MCF 10A (cell line): ENCODE measurements at places on chromosomes 3 and 15. TPM values are rescaled to one million over a fixed set of nuclear protein-coding genes. Genes with fewer than 3 reads are reported as not detected.

STARD5 gene
- 2.0 and 3.4 TPM in 2 replicates for total RNA-seq

GOLGA6L7 gene
- not detected in 2 replicates for total RNA-seq

ARHGEF26 gene
- total RNA-seq, result 0.29 and 0.63 TPM in 2 replicates

SEMA3G gene
- 0.12 TPM in 1 of 2 replicates, not detected in the other for total RNA-seq

KNG1 gene
- total RNA-seq, result not detected in 2 replicates

ARL13B gene
- 22.0 and 26.0 TPM in 2 replicates for total RNA-seq

SHISA5 gene
- 131 and 170 TPM in 2 replicates for total RNA-seq

DUOXA1 gene
- total RNA-seq, result 1.3 and 3.0 TPM in 2 replicates

DNA sequence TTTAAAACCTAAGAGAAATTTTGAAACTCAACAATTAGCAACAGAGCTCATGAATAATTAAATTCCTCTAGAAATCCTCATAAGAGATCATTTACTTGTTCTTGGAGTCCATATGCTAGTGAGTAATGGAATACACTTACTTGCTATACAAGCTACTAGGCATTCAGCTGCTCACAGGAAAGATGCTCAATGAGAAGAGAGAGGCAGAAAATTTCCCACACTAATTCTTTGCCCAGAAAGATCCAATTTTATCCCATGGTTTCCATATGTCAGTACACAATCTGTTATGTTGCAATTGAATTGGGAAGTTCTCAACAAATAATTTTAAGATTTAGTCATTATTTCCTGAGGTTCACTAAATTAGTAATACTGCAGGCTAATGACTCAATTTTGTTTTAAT is 310.4 kb downstream of the RYR3 start:
- no peak for DNase-seq
- H3K4me3 ChIP-seq, result no peak overlapping the region
- H3K27ac ChIP-seq, result no peak overlapping the region
- H3K4me1 ChIP-seq, result no peaks in the 10 kb centered on the region

DNA sequence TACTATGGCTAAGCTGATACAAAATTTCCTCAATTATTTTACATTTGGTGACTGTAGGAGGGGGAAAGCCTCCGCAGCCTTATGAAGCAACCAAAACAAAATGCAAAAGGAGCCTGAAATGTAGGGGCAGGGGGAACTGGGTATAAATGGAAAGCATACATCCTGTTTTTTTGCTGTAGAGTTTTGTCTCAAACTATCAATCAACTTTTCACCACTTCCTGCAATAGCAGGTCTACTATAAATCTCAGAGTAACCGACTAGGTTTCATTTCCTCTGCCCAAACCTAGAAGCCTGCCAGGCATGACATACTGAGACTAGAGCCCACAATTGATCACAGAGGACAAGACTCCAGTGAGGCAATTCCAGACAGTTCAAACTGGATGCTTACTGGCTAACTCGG is 91.3 kb downstream of the SHQ1 start:
- no peaks in the 10 kb centered on the region for H3K27me3 ChIP-seq
- H3K4me3 ChIP-seq, result no peak overlapping the region
- H3K27ac ChIP-seq, result no peak overlapping the region
- H3K36me3 ChIP-seq, result peaks cover 6% of the 10 kb centered on the region

DNA sequence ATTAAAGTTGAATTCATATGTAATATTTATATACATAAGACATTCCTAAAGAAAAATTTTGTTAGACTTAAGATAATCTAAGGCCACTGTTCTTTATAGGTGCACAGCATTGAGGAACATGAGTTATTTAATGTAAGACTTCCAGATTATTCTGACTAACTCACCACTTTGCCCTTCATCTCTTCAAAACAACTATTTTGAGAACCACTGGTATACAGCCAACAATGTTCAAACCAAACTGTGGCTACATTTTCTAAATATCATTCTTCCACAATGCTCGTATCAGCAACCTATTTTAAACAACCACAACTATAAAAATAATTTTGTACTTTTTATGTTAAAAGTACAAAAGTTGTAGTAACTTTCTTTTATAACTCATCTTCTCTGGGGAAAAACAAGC is 199.8 kb upstream of the ALCAM start:
- no peak for DNase-seq
- no peak overlapping the region for H3K27ac ChIP-seq

DNA sequence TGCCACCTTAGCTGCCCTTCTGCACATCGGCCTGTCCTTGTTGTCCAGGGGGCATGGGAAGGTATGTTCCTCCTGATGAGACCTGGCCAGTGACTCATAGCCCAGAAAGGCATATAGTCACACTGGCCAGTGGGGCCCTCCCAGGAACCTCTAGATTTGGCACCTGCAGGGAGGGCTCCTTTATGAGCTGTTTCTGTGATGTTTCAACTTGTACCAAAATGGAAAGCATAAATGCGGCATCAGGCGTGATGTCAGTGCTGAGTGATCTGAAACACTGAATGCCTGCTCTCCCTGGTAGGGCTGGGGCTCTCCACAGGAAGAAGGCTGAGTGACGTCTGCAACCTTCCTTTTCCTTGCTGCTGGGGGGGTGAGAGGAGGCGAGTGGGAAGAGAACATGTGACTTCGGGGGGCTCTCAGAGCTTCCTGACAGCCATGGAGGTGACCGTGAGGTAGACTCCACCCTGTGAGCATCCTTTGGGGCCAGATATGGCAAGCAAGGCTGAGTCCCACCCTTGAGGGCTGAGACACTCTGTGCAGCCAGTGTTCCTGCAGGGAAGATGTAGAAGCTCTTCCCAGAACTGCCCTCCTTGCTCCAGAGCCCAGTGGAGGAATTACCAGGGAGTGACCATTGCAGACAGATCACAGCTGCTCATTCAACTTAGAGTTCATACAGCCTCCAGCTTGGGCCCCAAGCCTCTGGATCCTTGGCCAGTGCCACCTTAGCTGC is 37.1 kb upstream of the APEH start:
- peak; percentile 63 for DNase-seq
- H3K36me3 ChIP-seq, result peaks cover 4% of the 10 kb centered on the region
- H3K4me3 ChIP-seq, result no peak overlapping the region
- H3K27ac ChIP-seq, result peak overlapping the region; percentile 39

DNA sequence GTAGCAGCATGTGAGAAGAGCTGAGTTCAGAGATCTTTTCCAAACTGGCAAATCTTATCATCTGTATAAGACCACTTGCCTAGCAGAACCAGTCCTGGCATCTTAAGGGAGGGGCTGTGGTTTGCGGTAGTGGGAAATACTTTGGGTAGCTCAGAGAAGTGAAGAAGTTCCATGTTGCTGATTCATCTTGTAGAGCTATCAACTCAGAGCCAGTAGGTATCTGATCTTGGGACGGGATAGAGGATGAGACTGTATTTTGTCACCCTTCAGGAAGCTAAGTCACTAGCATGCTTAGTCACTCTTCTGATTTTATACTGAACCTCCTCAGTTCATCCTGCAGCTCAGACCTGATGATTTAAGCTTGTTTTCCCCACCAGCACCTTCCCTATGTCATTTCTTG is 211.4 kb downstream of the NR1D2 start:
- H3K27ac ChIP-seq, result no peak overlapping the region
- no peaks in the 10 kb centered on the region for H3K36me3 ChIP-seq
- peaks cover 16% of the 10 kb centered on the region for H3K4me1 ChIP-seq
- DNase-seq, result peak; percentile 32

DNA sequence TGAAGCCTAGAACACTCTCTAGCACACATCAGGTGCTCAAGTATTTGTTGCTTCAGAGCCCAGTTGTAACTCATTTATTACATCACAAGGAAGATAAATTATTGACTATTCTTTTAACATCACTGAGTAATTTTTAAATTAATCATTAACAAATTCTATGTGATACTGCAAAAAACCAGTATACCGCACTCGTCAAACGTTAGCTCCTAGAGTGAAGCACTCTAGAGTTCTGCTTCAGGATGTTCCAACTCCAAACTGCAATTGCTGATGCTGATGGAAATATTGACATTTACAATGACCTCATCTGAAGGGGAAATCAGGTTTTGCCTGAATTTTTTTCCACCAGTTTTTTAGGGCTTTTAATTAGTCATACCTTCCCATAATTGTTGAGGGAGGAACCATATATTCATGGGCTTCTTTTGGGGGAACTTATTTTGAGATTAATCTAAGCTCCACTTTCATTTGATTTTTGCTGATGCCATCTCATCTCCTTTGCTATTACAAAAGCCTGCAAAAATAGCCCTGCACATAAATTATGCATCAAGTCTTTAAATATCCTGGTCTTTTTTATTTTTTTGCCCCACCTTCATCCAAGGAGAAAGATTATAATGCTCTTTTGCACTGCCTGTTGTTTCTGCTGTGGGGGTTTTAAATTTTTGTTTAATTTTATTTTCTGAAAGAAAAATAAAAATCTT is 123.0 kb upstream of the STAC start:
- no peaks in the 10 kb centered on the region for H3K27me3 ChIP-seq
- H3K27ac ChIP-seq, result no peak overlapping the region
- DNase-seq, result no peak
- no peak overlapping the region for H3K4me3 ChIP-seq
- H3K36me3 ChIP-seq, result no peaks in the 10 kb centered on the region

DNA sequence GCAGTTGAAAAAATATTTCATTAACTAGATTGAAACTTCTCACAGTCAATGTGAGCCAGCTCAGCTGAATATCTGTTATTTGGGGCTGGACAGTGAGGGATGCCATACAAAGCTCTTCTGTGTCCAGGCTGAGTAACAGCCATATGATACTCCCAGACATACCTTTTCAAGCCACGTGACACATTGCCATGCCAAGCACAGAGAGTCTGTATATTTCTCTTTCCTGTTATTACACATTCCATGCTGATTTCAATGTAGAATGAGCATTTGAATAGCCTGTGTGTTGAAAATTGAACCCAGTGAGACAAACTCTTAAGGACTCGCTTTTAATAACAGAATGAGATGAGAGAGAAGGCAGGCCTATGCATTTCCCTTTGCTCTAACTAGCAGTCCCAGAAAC is 334.7 kb upstream of the RASGRP1 start:
- no peak overlapping the region for H3K27ac ChIP-seq
- no peak overlapping the region for H3K4me3 ChIP-seq
- H3K27me3 ChIP-seq, result no peaks in the 10 kb centered on the region
- no peaks in the 10 kb centered on the region for H3K36me3 ChIP-seq

- no peak for DNase-seq
- no peak overlapping the region for H3K4me3 ChIP-seq
- H3K36me3 ChIP-seq, result no peaks in the 10 kb centered on the region
- no peaks in the 10 kb centered on the region for H3K4me1 ChIP-seq
These were observed 155.7 kb downstream of the EEFSEC start for GRCh38 chr3:128309026-128309425.

DNA sequence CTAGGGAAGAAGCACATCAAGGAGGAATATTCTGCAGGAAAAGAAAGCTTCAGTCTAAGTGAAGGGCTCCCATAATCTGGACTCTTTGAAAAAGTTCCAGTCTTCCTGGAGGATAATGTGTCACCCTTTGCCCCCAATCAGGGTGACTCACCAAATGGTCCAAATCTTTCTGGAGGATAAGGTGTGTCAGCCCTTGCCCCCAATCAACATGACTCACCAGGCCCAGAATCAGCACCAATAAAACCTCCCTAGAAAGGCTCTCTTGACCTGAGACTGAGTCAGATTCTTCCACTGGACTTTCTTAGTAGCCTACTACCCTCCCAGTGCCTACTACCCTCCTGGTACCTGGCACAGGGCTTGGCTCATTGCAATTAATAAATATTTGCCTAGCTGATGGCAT is 9.5 kb upstream of the ARL14 start:
- H3K27me3 ChIP-seq, result no peaks in the 10 kb centered on the region
- H3K4me1 ChIP-seq, result peaks cover 29% of the 10 kb centered on the region
- H3K27ac ChIP-seq, result no peak overlapping the region
- H3K36me3 ChIP-seq, result no peaks in the 10 kb centered on the region
- peak; percentile 86 for DNase-seq

DNA sequence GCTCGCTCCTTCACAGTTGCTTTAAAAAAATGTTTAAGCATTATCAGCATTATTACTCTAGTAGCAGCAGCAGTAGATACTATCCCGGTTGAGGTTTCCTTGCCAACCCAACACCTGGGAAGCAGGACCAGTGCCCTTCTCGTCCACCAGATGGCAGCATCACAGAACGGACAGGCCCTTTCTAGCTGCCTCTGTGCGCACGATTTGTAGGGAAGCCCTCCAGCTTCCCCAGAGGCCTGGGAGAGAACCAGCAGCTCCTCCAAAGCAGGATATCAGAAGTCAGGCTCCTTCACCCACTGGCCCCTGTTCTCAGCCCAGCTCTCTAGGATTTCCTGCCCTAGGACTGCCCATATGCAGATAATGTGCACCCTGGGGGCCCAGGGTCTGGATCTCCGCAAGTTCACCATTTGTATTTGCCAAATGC is 16.8 kb upstream of the ESYT3 start:
- H3K4me3 ChIP-seq, result no peak overlapping the region
- H3K27ac ChIP-seq, result no peak overlapping the region
- H3K36me3 ChIP-seq, result no peaks in the 10 kb centered on the region

DNA sequence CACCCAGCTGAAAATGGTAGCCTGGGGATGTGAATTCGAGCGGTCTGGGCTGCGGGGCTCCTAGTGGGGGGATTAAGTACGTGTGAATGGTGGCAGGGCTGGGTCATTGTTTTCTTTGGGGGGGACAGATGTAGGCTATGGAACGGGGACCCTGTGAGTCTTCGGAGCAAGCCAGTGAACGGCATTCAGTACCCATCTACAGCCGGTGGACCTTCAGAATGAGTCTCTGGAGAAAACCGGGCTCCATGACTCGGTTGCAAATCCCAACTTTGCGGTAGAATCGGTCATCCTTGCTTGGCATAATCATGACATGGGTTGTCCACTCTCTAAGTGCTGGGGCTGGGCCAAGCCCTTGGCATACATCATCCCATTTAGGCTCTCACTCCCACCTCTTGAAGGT is 7.2 kb upstream of the EOMES start:
- no peak for DNase-seq
- no peaks in the 10 kb centered on the region for H3K27me3 ChIP-seq
- no peaks in the 10 kb centered on the region for H3K4me1 ChIP-seq

DNA sequence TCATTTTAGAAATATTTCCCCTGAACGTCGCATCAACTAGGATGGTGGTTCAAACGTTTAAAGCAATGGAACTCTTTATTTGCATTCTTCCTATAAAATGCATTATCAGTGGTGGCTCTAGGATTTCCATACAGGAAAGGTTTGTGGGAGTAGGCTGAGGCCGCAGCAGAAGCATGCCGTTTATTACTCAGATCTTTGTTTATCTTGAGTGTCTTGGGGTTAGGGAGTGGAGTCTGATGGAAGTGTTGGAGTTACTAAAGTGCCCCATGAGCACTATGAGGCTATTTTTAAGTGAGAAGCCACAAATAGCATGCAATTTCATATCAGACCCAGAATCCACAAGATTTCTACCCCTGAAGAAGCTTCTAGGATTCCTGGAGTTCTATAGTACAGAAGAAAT is 26.2 kb downstream of the ATOSA start:
- H3K27me3 ChIP-seq, result no peaks in the 10 kb centered on the region
- peaks cover 38% of the 10 kb centered on the region for H3K4me1 ChIP-seq
- DNase-seq, result no peak
- peak overlapping the region; percentile 94 for H3K27ac ChIP-seq

- H3K27me3 ChIP-seq, result no peaks in the 10 kb centered on the region
- no peak overlapping the region for H3K27ac ChIP-seq
- peaks cover 44% of the 10 kb centered on the region for H3K36me3 ChIP-seq
- DNase-seq, result no peak
- no peak overlapping the region for H3K4me3 ChIP-seq
These were observed 72.7 kb downstream of the TJP1 start for GRCh38 chr15:29749365-29750086.

- H3K27me3 ChIP-seq, result no peaks in the 10 kb centered on the region
- no peak overlapping the region for H3K4me3 ChIP-seq
- H3K27ac ChIP-seq, result no peak overlapping the region
These were observed 353.5 kb downstream of the MCTP2 start for GRCh38 chr15:94584833-94585244.

GRCh38 chr15:41695750-41696436 is 35.7 kb downstream of the MGA start:
- peaks cover 14% of the 10 kb centered on the region for H3K4me1 ChIP-seq
- no peak overlapping the region for H3K27ac ChIP-seq
- H3K27me3 ChIP-seq, result no peaks in the 10 kb centered on the region
- DNase-seq, result peak; percentile 55
- peaks cover 13% of the 10 kb centered on the region for H3K36me3 ChIP-seq
